Fibroblast of gingiva (primary cell): ENCODE measurements at places on chromosomes 16 and 17.

DNA sequence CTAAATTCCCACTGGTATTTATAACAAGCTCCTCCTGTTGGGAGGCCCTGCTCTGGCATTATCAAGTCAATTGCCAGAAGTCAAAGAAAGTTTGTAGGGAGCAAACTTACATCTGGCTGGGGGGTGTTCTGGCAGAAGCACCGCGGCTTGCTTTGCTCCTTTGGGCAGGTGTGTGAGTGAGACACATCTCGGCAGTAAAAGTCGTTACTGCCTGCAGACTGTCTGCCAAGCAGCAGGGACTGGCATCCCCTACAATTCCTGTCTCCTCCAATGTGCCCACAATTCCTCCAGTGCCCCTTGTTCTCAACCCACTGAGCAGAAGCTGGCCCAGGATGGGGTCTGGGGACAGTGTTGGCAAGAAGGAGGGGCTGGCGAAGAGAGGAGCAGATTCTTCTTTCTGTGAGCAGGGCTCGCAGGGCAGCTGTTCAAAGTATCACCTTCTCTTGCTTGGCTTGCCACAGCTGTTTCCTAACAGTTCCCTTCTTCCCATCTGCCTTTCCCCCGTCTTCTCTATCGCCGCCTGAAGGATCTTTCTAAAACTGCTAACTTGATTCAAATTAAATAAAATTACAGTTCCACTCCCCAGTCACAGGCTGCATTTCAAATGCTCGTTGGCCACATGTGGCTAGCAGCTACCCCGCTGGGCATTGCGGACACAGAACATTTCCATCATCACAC lies 30.2 kb downstream of the SPACA3 start:
- no peak for DNase-seq

- DNase-seq, result peak; percentile 67
Measured at GRCh38 chr17:80773243-80773991, 218.2 kb upstream of the CHMP6 start.

GRCh38 chr17:21231533-21231932 lies 17.6 kb upstream of the TMEM11 start:
- no peak for DNase-seq

DNA sequence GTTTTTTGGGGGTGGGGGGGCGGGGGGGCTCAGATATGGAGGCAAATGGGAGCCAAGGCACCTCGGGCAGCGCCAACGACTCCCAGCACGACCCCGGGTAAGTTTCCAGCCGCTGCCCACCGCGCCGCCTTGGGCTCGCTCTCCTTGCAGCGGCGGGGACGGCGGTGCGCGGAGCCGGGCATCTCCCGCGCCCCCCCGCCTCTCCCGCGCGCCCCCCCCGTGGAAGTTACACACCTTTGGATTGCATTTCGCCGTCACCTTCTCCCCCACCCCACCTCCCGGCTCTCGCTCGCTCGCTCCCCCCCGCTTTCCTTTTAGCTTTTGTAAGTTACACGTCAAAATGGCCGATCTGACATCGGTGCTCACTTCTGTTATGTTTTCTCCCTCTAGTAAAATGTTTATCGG lies 387 bp downstream of the MSI2 start:
- DNase-seq, result no peak

DNA sequence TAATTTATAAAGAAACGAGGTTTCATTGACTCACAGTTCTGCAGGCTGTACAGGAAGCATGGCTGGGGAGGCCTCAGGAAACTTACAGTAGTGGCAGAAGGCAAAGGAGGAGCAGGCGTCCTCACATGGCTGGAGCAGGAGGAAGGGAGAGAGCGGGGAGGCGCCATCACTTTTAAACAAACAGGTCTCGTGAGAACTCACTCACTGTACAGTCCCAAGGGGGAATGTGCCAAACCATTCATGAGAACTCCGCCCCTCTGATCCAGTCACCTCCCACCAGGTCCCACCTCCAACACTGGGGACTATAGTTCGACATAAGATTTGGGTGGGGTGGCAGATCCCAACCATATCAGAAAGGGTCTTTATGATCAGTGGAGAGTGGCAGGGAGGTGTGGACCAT lies 392.4 kb upstream of the TNRC6C start:
- DNase-seq, result no peak
